Tongue (tissue), 3 donors: ENCODE measurements at places on chromosomes 5 and 9. TPM values are rescaled to one million over a fixed set of nuclear protein-coding genes. Genes with fewer than 3 reads are reported as not detected.

AMBP gene
- not detected for total RNA-seq

KCTD16 gene
- 0.10 TPM for total RNA-seq

IFNE gene
- total RNA-seq = not detected

GLRX gene
- total RNA-seq = 4.2 TPM

SLC6A3 gene
- 0.10 TPM for total RNA-seq

AJM1 gene
- 2.2 TPM for total RNA-seq

DAB2 gene
- total RNA-seq = 64.5 TPM

ADRA1B gene
- 0.51 TPM for total RNA-seq

FAM78A gene
- 16.7 TPM for total RNA-seq

CHSY3 gene
- 7.6 TPM for total RNA-seq
